ENCODE measurements at places on chromosomes 11 and 22.

DNA sequence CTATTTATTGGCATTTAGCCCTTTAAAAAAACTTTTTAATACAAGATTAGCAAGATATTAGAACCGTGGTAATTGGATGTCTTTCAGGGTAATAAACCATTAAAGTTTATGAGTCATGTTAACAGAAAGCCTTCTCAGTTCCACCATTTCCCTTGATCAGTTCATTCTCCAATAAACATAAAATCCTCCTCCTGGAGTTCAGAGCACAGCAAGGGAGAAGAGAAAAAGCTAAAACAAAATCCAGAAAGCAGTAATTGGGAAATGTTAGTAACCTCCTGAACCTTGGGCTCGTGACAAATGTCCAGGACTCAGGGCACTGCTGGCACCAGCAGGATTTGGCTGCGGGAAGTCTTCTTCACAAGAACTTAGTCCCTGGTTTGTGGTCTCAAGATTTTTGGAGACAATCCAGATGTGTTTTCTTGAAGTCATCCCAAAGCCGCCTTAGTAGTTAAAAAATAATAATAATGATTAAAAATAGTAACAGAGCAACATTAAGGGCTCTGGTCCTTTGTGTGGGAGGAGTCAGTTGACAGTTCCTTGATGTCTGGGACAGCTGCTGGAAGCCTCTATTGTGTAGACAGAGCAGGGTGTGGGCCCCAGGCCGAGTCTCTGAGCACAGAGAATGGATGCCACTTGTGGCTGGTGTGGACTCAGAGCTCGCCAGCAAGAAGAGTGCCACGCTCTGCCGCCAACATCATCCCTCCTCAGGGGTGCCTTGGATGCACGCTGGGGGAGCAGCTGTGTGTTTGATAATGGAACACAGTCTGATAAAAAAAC is 43.4 kb upstream of the PITPNB start:
- DNase-seq: peak; percentile 37

- DNase-seq: no peak
Measured at GRCh38 chr22:47618180-47619010, 855.9 kb downstream of the TBC1D22A start.

DNA sequence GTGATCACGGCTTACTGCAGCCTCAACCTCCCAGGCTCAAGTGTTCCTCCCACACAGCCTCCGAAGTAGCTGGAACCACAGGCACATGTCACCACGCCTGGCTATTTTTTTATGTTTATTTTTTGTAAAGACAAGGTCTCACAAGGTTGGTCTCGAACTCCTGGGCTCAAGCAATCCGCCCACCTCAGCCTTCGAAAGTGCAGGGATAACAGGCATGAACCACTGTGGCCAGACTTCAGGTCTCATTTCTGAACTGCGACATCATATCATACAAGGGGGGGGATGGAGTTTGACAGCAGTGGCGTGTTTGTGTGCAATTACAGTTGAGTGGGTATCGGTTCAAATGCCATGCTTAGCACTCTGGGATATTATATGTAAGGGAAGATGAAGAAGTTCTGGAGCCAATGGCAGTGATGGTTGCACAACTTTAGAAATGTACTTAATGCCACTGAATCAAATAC is 6.9 kb downstream of the NAALADL1 start:
- DNase-seq: no peak

GRCh38 chr11:35112846-35113105 is 26.2 kb upstream of the CD44 start:
- DNase-seq: no peak

GRCh38 chr11:126109941-126110731 is 47.5 kb upstream of the CDON start:
- no peak for DNase-seq

DNA sequence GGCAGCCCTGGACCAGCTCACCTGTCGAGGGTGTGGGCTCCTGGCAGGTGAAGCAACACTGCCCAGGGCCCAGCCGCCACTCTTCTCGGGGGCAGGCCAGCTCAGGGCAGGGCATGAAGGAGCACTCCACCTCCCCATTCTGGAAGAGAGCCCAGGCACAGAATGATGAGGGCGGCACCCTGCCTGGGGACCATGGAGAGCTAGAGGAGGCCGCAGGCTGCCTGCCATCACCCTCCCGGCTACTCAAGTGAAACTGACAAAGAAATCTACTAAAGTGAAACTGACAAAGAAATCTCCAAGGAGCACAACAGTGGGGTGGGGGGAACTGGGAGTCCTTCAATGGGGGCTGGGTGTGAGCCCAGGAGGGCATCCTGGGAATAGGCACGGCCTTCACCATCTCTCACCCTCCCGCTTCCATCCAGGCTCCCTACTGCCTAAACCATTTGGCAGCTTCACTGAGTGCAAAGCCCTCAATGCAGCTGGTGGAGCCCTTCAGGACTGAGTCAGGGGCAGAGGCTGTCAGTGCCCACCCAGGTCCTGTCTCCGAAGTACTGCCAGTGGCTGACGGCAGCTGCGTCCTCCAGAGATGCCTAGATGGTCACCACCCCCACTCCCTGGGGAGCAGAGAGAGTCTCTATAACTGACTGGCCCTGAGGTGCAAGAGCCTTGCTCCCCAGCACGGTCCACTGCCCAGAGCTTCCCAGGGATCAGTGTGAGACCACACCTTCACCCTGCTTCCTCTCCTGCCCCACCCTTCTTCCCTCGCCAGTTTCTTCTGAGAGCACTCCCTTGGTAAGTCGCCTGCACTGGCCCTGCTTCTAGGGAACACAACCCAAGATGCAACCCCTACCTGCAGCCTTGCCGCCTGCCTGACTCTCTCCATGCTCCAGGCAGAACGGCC is 21.7 kb downstream of the VWCE start:
- no peak for DNase-seq

DNA sequence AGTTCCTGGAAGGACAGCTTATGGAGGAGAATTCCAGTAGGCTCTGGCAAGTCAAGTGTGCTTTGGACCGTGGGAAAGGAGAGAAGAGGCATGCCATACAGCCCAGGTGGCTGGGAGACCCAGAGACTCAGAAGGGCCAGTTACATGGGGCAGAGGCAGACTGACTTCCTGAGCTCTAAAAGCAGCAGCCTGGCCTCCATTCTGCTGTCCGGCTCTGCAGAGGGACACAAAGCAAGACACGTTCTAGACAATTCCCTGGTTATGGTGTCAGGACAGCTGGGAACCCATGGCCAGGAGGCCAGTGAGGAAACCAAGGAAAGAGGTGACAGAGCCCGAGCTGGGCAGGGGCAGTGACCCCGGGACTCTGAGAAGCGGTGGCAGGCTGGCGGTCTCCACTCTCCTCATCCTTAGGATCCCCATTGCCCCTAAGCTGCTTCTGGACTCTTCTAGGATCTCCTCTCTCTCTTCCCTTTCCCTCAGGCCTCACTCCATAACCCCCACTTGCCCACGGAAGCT is 2.7 kb downstream of the CPT1B start:
- no peak for DNase-seq

DNA sequence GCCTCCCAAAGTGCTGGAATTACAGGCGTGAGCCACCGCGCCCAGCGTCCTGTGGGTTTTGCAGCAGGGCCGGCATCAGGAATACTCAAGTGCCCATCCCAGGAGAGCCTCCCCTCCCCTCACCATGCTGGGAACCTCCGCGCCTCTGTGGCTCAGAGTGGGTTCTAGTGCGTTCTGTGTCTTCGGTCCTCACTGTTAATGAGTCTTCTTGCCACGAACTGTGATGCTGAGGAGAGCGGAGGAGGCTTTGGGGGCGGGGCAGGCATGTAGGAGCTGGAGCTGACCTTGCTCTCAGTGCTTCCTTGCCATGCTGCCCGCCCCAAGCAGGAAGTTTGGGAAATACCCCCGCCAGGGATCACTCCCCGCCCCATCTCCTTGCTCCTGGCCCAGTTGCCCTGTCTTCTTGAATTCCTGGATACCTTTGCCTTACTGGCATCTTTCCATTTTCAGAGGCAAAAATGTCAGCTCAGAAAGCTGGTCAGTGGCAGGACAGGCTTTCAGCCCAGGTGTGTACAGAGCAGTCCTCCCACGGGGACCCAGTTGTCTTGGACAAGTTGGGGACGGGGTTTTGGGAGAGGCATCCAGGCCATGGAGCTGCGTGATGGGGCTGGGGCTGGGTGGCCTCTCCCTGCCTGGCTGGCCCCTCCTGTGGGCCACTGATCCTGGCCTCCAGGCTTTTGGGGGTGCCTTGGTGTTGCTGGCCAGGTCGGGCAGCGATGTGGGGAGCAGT is 5.1 kb downstream of the GRAMD4 start:
- no peak for DNase-seq

GRCh38 chr11:27387362-27387761 is 24.3 kb upstream of the CCDC34 start:
- no peak for DNase-seq

- DNase-seq: peak; percentile 59
Measured at GRCh38 chr11:95790933-95791708, 823 bp downstream of the CEP57 start.

- DNase-seq: no peak
Measured at GRCh38 chr11:82533628-82534327, 199.9 kb downstream of the FAM181B start.

GRCh38 chr11:46778416-46778815 is 59.4 kb downstream of the F2 start:
- DNase-seq: no peak

DNA sequence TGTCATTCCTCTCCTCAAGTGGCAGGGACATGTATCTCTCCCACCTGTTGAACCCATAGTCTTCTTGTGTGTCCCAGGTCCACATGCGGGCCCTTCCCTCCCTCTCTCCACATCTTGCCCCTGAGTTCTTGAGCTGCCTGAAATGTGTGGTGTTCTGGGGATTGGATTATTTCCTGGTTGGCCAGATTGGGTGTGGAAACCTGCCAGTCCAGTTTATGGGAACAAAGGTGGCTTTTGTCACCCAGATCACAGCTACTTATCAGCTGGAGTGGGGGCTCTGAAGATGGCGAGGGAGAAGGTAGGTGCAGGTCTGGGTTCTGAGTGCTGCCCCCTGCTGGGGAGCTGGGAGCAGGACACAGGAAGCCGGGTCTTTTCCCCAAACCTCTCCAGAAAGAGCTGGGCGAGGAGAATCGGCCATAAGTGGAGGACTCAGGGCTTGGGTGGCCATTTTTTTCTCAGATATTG is 14.2 kb downstream of the DTX4 start:
- DNase-seq: no peak

GRCh38 chr11:8828580-8829361 is 82.2 kb upstream of the AKIP1 start:
- no peak for DNase-seq

GRCh38 chr22:37425800-37426705 is 1.2 kb downstream of the ELFN2 start:
- DNase-seq: no peak

- DNase-seq: peak; percentile 54
Measured at GRCh38 chr11:70883973-70884623, 368.3 kb downstream of the SHANK2 start.

GRCh38 chr11:86255896-86256295 is 11.3 kb downstream of the EED start:
- DNase-seq: no peak

DNA sequence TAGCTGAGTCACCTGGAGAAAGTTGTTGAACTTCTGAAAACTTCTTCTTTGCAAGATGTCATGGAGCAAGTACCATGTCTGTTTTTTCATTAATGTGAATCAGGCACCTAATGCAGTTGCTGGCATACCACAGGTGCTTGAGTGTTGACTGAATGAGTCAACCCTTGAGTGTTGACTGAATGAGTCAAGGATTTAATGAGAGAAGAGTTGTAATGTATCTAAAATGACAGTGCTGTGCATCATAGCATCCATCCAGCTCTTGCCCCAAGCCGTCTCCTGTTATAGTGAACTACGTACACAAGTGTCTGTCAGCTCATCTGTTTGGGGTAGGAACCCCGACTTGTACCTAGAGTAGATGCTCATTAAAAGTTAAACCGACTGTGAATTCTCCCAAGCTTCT is 93.1 kb downstream of the CWC15 start:
- DNase-seq: no peak

- DNase-seq: no peak
Measured at GRCh38 chr22:37095113-37095512, 14.4 kb downstream of the TMPRSS6 start.

DNA sequence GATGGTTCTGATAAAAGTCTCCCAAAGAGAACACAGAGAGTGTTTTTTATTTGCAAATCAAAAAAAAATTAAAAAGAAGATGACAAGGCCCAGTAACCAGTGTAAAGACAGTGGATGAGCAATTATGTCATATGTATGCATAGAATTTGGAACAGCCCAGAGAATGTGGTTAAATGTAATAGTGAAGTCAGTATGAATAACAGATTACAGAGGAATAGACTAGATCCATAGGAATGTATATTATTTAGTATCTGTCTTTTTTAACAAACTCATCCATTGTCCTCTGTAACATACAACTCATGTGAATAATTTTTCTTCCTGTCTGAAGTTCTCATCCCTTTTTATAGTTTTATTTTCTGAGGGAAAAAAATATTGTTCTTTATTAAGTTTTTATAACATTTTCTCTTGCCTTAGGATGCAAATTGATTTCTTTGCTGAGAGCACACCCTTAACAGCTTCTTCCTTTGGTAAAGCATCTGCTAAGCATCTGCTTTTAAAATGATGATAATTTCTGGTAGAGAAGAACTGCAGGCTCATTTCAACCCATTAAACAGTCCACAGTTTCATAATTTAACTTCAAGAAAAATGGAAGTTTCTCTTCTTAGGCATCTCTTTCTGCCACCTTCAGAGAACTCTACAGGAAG is 266.5 kb upstream of the MTNR1B start:
- DNase-seq: no peak

GRCh38 chr11:103940551-103940950 is 95.9 kb upstream of the DDI1 start:
- DNase-seq: no peak

DNA sequence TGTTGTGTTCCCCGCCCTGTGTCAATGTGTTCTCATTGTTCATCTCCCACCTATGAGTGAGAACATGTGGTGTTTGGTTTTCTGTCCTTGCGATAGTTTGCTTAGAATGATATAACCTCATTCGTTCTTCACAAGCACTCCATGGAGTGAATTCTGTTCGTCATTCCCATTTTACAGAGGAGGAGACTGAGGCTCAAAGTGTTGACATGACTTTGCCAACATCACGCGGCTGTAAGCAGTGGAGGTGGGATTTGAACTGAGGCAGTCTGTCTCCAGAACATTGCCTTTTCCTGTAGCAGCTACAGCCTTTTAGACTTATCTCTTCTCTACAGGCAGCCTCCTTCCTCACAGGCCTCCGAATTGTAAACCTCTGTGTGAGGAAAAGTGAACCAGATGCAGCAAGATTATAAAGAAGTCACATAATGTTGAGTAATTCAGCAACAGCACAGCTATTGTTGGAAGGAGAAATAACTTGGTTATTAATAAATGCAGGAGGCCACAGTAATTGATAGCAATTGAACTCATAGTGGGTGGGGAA is 74.6 kb downstream of the MYO18B start:
- no peak for DNase-seq

- no peak for DNase-seq
Measured at GRCh38 chr11:92397221-92397755, 172.7 kb downstream of the FAT3 start.

GRCh38 chr11:65047581-65048422 is 6.8 kb downstream of the SAC3D1 start:
- DNase-seq: peak; percentile 65
